ENCODE measurements at places on chromosomes 13 and 19. TPM values are rescaled to one million over a fixed set of nuclear protein-coding genes. Genes with fewer than 3 reads are reported as not detected.

GRCh38 chr13:106714271-106714982 is 146.5 kb upstream of the ARGLU1 start:
- DNase-seq = no peak

The KLK4 gene
- total RNA-seq = not detected

- DNase-seq = peak; percentile 19
These were observed 758.9 kb downstream of the UQCRFS1 start for GRCh38 chr19:28454083-28454482.

GRCh38 chr13:32262165-32262564 is 53.0 kb downstream of the ZAR1L start:
- DNase-seq = no peak

DNA sequence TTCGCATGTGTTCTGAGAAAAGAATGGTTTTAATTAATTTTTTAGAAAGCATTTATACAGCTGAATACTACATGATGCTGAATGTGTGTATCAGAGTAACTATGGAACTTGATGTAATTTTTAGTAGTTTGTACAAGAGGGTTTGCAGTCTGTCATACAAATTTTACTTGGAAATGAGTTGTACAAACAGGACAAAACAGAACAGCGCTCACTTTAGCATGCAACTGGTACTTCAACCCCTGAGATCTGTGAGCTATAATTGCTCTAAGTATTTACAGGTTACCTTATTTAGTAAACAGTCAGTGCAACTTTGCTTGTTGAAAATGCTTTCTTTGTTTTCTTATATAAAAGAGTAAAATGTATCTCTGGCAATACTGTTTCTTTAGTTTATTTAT is 706 bp downstream of the TNFRSF19 start:
- no peak for DNase-seq

The ZNF419 gene
- total RNA-seq = 15.4 TPM

DNA sequence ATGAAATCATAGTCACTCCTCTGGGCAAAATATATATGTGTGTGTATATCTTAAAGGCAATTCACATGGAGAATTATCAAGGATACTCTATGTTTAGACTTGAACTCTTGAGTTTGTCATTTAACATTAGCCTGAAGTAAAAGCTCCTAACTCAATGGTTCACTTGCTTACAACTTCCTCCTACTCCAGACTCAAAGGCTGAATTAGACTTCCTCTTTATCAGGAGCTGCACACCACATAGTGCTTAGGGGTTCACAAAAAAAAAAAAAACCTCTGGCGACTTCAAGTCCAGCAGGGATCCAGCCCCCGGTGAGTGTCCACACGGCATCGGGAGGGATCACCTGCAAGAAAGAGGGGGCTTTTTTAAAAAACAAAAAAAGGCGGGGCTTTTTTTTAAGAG is 68.2 kb upstream of the LSM14A start:
- no peak for DNase-seq

DNA sequence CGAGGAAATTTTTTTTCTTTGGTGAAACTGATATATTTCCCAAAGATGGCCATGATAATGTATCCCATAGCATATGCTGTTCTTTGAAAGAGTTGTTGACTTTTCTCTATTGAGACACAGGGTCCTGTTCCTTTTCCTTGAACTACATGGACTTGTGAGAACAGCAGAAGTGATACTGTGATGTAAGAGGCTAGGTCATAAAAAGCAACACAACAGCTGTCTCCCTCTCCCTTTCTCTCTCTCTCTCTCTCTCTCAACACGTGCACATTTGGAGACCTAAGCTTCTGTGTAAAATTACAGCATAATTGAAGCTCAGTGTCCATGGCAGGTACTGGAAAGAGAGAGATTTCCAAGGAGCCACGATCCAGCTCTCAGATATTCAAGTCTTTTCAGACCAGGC is 1712.4 kb downstream of the EFNB2 start:
- DNase-seq = no peak

- DNase-seq = no peak
These were observed 18.2 kb upstream of the FFAR2 start for GRCh38 chr19:35429698-35430408.

The FUT1 gene
- 4.3 TPM for total RNA-seq

The SOX1 gene
- total RNA-seq = not detected

- no peak for DNase-seq
These were observed 151.2 kb downstream of the SLITRK1 start for GRCh38 chr13:83731113-83731512.

- DNase-seq = no peak
These were observed 355.8 kb upstream of the HTR2A start for GRCh38 chr13:47252627-47253026.

DNA sequence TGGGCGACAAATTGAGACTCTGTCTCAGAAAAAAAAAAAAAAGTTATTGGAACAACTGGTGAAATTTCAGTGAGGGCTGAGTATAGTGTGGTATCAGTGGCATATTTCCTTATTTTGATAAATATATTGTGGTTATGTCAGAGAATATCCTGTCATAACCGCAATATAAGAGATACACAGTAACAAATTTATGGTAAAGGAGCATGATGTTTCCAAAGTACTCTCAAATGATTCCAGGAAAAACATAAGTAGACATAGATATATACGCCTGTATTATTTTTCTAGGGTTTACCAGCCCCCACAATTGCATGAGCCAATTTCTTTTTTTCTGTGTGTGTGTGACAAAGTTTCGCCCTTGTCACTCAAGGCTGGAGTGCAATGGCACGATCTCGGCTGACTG is 5.7 kb upstream of the C5AR1 start:
- DNase-seq = no peak

GRCh38 chr13:21075379-21076249 is 14.2 kb upstream of the LATS2 start:
- DNase-seq = peak; percentile 70

The C19orf81 gene
- total RNA-seq = 3.0 TPM

The THAP8 gene
- total RNA-seq = 3.7 TPM

The ZNF491 gene
- total RNA-seq = 2.5 TPM

- DNase-seq = no peak
These were observed 6.3 kb downstream of the CFAP97D2 start for GRCh38 chr13:114185182-114185971.

The CYP2A6 gene
- total RNA-seq = not detected

DNA sequence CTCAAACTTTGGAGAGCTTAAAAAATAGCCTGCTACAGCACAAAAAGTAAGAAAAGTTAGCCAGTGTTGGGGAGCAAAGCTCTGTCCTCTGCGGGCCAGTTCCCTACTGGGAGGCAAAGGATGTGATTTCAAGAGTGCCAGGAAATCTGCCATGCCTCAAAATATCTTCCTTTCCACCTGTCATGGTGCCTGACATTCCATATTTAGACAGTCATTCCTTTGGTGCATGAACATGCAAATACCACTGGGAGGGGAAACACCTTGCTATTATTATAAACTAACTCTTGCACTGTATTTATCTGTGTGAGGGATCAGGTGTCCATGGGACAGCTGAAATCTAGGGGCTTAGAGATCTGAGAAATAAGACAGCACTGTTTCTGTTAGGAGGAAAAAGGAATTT is 10.3 kb downstream of the FREM2 start:
- DNase-seq = no peak

DNA sequence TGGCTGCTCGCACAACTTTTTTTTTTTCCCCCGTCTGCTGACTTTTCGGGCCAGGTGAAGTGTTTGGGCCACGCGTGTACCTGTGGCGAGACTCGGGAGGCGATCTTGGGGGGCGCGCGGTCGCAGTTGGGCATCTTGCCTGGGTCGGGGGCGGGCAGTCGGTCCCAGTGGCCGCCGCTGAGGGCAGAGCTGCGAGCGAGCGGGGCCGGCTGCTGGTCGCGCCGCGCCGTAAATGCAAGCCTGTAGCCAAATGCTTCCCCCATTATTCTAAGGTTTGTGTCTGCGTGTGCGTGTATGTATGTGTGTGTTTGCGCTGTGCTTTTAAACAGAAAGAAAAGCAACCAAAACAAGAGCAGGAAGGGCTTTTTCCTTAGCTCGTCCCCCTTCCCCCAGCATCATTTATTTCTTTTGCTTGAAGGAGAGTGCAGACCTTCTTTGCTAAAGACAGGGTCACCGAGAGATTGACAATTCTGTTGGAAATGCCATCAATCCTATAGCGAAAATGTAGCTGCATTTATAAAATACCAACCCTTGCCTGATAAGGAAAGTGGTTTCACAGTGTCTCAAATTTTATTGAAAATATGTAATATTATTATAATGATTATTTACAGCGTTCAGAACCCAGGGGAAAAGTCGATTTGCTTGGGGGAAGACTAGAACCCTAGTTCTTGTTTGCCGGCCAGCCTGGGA is 143.2 kb upstream of the ZNF536 start:
- DNase-seq = no peak

DNA sequence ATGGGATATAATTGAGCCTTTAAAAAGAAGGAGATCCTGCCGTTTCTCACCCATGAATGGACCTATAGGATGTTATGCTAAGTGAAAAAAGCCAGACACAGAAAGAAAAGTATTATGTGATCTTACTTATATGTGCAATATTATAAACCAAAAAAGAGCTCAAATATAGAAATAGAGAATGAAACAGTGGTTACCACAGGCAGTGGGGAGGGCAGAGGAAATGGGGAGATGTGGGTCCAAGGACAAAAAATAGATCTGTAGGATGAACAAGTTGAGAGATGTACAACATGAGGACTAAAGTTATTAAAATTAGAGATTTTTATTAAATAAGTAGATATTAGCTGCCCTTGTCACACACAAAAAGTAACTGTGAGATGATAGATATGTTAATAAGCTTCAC is 29.1 kb downstream of the TDRD3 start:
- no peak for DNase-seq

- no peak for DNase-seq
These were observed 354.9 kb downstream of the FOXO1 start for GRCh38 chr13:40311356-40312101.

- DNase-seq = no peak
These were observed 2.6 kb downstream of the NEK3 start for GRCh38 chr13:52156724-52157261.

GRCh38 chr13:81872581-81872980 is 1531.7 kb upstream of the SPRY2 start:
- no peak for DNase-seq

DNA sequence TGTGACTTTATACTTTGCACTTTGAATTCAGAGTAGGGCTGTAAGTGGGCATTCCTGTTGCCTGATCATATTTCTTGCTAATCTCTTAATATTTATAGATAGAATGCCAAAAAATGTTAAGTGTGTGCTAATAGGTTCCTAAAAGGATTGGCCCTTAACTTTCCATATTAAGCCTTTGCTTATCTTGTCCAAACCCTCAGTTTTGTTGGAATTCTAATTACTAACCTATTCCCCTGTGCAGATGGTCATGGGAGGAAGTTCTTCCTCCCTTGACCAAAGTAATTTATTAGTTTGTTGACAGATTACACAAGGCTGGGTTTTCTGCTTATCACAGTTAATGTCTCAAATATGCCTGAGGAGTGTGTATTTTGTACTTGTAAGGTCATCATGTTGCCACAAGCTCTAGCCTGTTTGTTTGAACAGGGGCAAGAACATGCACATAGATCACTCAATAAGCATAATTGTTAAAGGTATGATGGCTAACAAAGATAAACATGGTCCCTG is 541.1 kb upstream of the SPRY2 start:
- DNase-seq = no peak

- DNase-seq = no peak
These were observed 18.4 kb downstream of the TMEM272 start for GRCh38 chr13:51826606-51827005.

DNA sequence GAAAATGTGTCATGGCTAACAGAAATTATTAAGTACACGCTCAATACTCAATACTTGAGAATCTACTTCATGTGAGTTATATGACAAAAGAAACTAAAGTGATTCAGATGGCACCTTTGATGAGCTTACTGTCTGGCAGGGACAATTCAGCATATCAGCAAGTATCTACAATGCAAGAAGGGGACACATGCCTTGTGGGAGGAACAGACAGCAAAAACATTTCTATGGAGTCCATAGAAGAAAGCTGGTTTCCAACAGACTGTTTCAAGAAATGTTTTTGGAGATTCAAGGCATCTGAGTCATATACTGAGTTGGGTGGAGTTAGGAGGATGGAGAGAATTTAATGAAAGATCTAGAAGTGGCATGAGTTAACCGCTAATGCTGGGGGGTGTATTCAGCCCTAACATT is 54.7 kb downstream of the MBNL2 start:
- no peak for DNase-seq

The CEACAM7 gene
- total RNA-seq = 0.16 TPM

The CGB8 gene
- total RNA-seq = not detected

- DNase-seq = no peak
These were observed 666.4 kb downstream of the OLFM4 start for GRCh38 chr13:53694814-53695532.

The CTXN1 gene
- total RNA-seq = 25.9 TPM

The ATP7B gene
- 5.7 TPM for total RNA-seq

The FCGBP gene
- total RNA-seq = 51.7 TPM

The CADM4 gene
- total RNA-seq = 25.3 TPM

The CYP4F12 gene
- 4.4 TPM for total RNA-seq

DNA sequence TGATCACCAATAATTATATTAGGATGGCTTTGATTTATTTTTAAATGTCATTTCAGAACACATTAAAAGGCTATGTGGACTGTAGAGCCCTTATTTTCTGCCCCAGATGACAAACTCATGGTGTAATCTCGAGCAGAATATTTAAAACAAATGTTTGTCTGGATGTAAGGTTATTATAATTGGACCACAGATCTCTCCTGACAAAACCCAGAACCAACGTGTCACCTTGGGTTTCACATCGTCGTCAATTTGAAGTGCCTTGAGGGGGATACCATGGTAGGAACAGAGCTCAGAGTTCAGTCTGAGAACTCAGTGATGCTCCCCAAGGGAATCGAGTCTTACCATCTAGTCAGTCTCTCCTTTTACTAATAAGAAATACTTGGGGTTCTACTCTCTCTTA is 2.8 kb downstream of the SACS start:
- no peak for DNase-seq

DNA sequence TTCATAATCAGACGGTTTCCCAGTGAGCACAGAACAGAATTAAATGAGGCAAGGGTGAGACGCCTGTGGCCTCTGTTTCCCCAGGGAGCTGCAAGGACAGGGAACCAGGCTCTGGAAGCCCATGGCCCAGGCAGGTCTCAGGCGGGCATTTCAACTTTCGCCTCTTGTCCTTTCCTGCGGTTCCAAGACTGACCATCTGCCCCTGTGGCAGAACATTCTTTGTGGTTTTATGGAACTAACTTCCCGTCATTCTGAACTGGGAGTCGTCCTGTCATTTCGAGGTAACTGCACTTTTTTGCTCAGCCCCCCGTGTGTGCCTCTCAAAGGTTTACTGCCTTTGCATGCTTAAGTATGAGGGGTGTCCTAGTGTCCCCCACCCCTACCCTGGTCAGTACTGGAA is 70.9 kb downstream of the KL start:
- no peak for DNase-seq

- DNase-seq = peak; percentile 65
These were observed 29.0 kb upstream of the ZNF709 start for GRCh38 chr19:12513531-12514061.

GRCh38 chr13:108996430-108996829 is 367.0 kb downstream of the MYO16 start:
- DNase-seq = no peak

GRCh38 chr19:15161028-15161984 is 39.5 kb downstream of the NOTCH3 start:
- no peak for DNase-seq

All from kidney (tissue), 22 donors.